NCI-H526 (cell line): ENCODE measurements at places on chromosomes 12 and 14.

DNA sequence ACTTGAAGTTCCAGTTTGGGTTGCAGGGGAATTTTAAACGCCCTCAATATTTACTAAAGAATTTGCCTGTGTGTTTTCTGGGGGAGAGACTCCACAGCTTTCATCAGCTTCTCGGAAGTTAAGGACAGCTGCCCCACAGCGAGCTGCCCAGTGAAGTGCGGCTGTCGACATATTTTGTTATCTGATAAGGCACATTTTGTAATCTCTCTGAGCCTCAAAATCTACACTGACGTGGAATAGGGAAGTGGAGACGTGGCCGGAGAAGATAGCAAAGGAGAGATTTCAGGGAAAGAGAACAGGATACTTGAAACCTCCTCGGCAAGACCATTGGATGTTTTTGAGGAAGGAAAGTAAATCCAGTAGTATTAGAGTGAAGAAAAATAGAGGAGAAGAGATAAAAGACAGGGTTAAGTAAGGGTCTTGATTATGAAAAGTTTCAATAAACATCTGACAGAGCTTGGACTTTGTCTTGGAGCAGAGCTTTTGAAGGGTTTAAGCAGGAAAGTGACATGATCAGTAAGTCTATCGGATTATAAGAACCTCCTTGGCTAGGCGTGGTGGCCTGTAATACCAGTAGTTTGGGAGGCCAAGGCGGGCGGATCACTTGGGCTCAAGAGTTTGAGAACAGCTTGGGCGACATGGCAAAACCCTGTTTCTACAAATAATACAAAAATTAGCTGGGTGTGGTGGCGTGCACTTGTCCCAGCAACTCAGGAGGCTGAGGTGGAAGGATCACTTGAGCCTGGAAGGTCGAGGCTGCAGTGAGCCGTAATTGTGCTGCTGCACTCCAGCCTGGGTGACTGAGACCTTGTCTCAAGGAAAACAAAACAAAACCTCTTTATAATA lies 1.1 kb downstream of the POLR3B start:
- no peak for DNase-seq

- DNase-seq: peak; percentile 60
These were observed at the start of gene TBK1 for GRCh38 chr12:64451687-64452558. Gene TBK1 (plus strand): TSS chr12:64452120. CDS start chr12:64455871, 3,751 bp downstream.

- DNase-seq: no peak
These were observed 43.6 kb downstream of the ETV6 start for GRCh38 chr12:11693067-11693466.

DNA sequence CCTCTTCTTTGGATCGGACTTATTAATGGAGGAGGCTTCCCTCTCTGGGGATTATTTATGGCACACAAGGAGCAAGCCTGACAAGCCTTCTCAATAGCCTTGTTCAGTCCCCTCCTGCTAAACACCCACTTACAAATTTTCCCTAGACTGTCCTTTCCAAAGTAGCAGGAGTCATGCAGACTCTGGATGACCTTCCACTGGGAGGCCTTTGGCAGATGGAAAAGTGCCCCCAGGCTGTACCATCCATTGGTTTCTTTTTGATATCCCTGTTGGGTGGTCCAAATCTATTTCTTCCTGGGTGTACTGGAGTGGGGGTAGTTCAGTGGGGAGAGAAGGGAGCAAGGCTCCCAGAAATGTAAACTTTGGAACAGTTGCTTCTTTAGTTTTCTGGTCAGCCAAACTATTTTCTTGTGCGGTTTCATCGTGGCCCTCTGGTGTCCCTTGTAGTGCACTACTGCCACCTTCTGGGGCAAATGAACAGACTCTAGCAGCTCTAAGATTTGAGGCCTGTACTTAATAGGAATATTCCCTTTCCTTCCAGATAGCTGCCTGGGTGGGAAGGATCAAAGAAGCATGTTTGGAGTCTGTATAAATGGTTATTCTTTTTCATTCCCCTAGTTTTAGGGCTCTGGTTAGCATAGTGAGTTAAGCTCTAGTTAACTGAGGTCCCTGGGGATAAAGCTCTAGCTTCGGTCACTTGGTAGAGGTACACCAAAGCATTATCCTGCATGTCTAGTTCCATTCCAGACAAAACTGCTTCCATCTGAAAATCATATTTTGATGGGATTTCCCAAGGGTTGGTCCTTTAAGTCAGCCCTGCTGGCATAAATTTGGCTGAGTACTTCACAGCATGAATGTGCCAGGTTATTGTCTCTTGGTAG lies 409.5 kb downstream of the SLC6A15 start:
- peak; percentile 74 for DNase-seq

GRCh38 chr12:64187370-64187769 lies 34.7 kb downstream of the KICS2 start:
- no peak for DNase-seq

GRCh38 chr14:103628684-103629502 lies at the start of gene KLC1:
Gene KLC1 (plus strand): TSS chr14:103629211. CDS start chr14:103654565, 25,354 bp downstream.
- peak; percentile 83 for DNase-seq

DNA sequence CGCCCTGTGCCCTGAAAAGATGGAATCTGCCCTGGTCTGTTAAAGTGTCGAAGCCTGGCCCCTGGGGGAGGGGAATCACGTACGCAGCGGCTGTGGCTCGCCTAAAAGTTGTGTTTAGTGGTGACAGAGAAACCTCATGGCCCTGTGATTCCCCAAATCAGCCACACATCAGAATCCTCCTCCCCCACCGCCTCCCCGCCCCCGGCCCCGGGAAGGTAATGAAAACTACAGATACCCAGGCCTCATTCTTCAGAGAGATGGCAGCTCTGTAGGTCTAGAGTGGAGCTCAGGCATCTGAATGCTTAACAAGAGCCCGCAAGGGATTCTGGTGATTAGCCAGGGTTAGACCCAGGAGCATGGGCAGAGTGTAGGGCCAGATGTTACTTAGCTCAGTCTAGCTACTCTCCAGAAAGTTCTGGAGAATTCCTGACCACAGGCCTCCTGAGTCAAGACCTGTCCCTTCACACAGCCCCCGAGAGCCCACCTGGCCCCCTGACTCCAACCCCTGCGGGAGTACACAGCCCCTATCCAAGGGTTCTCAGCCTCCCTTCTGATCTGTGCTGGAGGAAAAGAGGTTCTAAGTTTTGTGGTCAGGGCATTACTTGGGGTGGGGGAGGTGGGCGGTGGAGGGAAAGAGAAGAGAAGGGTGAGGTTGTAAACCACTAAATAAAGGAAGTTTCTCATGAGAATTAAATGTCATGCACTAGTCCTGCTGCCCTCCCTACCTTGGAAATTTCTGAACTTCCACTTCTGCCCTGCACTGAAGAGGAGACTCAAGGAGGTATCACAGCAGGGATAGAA lies 114.8 kb downstream of the PLXNC1 start:
- DNase-seq: no peak

- no peak for DNase-seq
These were observed 26.6 kb downstream of the PPFIBP1 start for GRCh38 chr12:27550653-27550975.

GRCh38 chr12:129937426-129937825 lies 33.6 kb upstream of the TMEM132D start:
- peak; percentile 85 for DNase-seq

GRCh38 chr12:121805171-121806008 lies 1.6 kb downstream of the SETD1B start:
- DNase-seq: peak; percentile 50

- peak; percentile 88 for DNase-seq
These were observed 2.5 kb downstream of the NUAK1 start for GRCh38 chr12:106136263-106136662.

DNA sequence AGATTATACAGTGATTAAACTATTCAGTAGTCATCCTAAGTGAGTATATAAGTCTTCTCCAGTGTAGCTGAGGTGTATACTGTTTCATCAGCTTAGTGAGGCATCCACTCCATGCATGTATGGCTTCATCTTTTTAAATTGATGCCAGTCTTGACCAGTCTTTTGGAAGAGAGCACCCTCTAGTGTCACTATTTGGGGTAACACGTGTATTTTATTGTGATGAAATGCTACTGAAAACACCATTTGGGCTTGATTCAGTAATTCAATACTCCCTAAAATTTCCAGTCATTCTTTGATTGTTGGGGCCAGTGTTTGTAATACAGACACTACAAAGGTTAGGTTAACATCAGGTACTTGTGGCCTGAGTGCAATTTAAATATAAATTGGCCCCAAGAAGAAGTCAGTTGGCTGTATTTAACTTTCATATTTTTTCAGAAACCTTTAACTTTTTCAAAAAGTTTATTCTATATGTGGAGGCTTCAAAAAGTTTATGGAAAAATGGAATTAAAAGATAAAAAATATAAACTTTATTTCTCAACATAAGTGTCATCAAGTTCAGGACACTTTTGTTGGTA lies 35.3 kb downstream of the MIPOL1 start:
- DNase-seq: peak; percentile 73

- DNase-seq: peak; percentile 65
These were observed 712 bp upstream of the FZD10 start for GRCh38 chr12:130161261-130162243.

GRCh38 chr12:84492351-84492883 lies 420.2 kb downstream of the SLC6A15 start:
- DNase-seq: no peak

DNA sequence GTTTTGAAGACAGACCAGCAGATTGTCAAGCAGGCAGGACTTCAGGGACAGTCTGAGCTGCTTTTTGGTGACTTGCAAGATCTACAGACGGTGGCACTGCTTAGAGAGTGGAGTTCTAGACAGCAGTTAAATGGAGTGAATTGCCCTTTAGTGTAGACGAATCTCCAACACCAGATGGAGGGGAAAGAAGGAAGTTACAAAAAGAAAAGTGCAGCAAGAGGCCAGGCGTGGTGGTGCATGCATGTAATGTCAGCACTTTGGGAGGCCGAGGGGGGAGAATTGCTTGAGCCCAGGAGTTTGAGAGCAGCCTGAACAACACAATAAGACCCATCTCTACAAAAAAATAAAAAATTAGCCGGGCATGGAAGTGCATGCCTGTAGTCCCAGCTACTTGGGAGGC lies 8.4 kb upstream of the HHIPL1 start:
- no peak for DNase-seq

DNA sequence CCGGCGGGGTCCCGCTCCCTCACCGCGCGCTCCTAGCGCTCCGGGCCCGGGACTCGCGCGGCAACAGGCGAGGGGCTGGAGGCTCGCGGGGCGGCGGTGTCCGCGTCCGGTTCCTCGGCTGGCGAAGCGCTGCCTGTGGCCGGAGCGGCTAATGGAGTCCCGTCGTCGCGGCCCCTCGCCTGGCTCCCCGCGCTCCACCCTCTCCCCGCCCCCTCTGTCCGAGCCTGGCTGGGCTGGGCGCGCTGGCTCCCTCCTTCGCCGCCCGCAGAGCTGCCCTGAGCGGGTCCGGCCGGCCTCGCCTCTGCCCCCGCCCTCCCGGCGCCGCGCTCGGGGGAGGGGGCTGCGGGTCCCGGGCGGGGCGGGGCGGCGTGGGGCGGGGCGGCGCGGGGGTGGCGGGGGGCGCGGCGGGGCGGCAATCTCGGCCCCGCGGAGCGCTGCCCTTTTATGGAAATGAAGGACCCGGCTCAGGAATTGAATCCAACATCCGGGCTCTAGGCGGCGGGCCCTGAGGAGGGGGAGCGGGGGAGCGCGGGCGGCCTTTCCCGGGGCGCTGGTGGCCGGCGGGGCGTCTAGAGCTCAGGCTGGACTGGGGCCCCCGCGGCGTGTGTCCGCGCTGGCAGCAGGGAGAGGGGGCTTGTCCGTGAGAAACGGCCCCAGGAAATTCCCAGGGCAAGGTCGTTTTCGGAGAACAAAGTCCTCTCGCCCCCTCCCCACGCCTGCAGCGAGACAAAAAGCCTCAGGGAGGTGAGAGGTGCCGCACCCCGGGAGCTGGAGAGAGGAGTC lies at the start of gene FERMT2:
Gene FERMT2 (minus strand): TSS at position 153 of the 783 bp plus-strand sequence. CDS start 482 bp downstream, outside the sequence.
- peak; percentile 40 for DNase-seq

DNA sequence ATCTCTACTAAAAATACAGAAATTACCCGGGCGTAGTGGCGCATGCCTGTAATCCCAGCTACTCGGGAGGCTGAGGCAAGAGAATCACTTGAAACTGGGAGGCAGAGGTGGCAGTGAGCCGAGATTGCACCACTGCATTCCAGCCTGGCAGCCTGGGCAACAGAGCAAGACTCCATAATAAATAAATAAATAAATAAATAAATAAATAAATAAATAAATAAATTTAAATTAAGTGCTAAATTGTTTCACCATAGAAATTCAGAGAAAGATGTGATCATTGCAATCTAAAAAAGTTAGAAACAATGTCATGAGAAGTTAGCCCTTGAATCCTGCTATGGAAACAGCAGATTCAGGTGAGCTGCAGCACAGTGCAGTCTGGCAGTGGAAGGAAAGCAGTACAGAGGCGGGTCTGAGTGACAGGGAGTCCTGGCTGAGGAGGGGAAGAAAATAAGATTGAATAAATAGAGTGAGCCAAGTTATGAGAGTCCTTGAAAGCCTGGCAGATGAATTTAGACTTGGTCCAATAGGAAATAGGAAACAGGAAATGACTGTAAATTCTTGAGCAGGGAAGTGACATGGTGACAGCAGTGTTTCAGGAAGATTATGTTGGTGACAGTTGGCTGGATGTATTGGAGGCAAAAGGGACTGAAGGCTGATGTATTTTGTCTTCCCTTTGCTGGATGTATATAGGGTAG lies 241.5 kb downstream of the GXYLT1 start:
- no peak for DNase-seq

GRCh38 chr12:90015228-90015627 lies 306.6 kb upstream of the ATP2B1 start:
- no peak for DNase-seq

DNA sequence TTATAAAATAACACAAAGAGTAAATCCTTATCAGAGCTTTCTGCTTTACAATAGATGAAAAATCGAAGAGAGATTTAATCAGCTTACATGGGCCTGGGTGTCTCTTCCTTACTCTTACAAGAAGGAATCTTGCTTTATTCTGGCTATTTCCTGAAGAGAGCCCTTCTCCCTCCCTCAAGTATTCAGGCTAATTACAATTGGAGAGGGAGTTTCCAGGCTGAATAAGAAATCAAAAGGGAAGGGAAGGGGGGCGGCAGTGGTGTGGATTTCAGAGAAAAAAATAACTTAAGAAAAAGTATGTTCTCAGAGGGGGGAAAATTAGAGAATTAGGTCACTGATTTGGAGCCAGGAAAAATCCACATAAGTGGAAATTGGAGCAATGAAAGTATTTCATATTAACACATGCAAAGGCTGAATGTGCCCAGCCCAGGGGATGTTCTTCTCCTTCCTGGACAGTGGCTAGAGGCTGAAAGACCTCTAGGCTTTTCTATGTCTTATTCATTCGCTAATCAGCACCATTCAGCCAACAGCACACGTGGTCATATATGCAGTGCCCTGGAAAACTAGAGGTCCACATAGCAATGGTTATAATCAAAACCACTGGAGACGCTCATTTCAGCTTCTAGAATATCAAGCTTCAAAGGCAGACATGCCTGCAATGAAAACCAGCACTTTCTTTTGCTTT lies 158.9 kb upstream of the BTG1 start:
- no peak for DNase-seq

DNA sequence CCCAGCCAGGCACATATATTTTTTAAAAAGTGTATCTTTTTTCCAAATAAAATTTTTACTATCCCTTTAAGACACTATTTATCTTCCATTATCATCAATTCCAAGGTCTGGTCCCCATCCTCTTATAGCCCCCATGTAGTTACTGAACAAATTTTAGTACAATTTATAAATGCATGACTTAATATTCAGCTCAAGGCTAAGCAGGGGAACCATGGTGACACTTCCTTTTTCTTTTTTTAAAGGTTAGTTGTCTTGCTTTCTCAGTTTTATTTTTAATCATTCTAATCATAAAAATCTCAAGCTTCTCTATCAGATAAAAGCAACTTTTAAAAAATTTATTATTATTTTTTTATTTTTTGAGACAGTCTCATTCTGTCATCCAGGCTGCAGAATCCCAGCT lies 92.3 kb downstream of the TRAFD1 start:
- DNase-seq: no peak
